Fibroblast of pulmonary artery (primary cell): ENCODE measurements at places on chromosomes 1 and 21.

- no peak for DNase-seq
Measured at GRCh38 chr21:34688715-34689114, 19.9 kb downstream of the CLIC6 start.

DNA sequence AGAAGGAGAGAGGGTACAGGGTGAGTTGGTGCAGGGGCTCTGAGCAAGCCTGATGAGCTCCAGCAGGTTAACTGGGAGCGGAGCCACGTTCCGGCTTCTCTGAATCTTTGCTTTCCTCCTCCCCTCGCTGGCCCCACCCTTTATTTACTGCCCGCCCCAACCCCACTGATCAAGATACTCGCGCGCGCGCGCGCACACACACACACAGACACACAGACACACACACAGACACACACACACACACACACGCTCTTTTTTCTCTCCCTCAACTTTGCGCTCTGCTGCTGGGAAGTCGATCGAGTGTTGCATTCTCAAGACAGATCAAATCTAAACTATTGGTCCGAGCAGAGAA lies at the start of gene GRIK1:
Gene GRIK1, minus strand, starts transcription at position 73 of the 352 bp plus-strand sequence.
- DNase-seq: peak; percentile 1

DNA sequence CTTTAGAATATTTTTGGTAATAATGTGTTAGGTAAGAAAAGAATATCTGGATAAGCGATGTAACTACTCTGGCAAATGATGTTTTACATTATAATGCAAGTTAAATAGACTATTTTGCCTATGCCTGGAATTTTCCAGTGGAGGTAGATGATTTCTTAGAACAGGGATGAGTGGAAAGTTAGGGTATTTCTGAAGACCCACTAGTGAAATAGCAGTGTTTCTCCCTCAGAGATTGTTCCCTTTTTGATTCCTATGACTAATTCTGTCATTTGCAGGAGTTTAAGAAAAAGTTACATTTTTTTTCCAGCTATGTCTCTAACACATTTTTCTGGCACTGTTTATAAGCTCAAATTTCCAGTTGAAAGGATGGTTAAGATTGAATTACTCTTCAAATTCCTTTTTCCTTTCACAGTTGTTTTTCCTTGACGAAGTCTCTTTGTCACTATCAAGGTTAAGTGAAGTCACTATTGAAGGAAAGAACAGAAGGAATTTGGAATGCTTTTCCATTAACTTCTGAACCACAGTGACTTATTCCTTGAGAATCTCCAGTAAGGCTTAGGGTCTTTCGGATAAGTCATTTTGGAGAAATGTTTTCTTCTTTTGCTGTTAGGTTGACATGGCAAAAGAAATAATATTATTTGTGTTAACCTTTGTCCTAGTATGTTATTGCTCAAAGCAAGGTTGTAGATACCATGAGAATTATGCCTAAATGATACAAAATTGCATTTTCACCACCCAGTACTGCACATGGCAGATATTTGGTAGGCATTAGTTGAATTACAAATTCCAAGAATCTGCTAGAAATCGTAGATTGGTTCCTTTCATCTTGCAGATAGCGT lies 42.9 kb upstream of the ZNF326 start:
- DNase-seq: peak; percentile 48

- no peak for DNase-seq
Measured at GRCh38 chr1:246790364-246790763, 66.2 kb downstream of the SCCPDH start.

GRCh38 chr1:167928457-167928852 lies 8.0 kb upstream of the DCAF6 start:
- DNase-seq: no peak

- DNase-seq: no peak
Measured at GRCh38 chr1:167109125-167109524, 15.2 kb downstream of the STYXL2 start.

GRCh38 chr1:173341307-173341706 lies 134.2 kb upstream of the TNFSF4 start:
- DNase-seq: peak; percentile 61

- DNase-seq: no peak
Measured at GRCh38 chr21:29295066-29295650, 3.6 kb upstream of the BACH1 start.

DNA sequence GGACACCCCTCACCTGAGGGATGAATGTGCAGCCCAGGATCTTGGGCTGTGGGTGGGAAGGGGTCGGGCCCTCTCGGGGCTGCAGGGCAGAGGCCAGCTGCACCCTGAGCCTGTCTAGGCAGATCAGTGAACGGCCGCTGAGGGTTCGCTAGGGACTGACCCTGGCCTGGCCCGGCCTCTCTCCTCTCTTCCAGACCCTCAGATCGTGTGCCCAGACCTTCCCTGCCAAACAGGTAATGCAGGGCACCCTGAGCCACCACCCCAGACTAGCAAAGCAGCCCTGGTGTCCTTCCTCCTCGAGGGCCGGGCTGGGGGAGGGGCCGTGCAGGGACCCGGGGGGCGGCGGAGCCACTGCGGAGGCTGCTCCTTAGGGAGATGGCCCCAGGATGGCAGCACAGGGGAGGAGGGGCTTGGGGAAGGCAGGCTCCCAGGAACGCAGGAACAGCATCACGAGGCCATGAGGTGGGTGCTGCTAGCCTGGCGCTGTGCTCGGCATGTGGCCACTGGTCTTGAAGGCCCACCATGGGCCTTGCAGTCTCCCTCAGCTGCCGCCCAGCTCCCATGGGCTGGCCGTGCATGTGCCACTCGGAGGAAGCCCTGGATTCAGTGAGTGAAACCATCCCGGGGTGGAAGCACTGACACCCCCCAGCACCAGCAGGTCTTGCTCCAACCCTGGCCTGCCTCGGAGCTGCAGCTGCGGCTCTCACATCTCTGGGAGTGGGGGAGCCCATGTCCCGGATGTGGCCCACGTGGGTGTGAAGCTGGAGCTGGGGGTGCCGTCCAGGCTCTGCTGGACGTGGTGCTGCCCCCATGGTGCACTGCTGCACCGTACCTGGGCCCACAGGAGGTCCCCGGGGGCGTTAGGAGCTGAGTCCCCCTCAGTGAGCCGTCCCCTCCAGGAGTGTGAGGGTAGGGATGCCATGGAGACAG lies 28.7 kb downstream of the COL6A2 start:
- no peak for DNase-seq

DNA sequence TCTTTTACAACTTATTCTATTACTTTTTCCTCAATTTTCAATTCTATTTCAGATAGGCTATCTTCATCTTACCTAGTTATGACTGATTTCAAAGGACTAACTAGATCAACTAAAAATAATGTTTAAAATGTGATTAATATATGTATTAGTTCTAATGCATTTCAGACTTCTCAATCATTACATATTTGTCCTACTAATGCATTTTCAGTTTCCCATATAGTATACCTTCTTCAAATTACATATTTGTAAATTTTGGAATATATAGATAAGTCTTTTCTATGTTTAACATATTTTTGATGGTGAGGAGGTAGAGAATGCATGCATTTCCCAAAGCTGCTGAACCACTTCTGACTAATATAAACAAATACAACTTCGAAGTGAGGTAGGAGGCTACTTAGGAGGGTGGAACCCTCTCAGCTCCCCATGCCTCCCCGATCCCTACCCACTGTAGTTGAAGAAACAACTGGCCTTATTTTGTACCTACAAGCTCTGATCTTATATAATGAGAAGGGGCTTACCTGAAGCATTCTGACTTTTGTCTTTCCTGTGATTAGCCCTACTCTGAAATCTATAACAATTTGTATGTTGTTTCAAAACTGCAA lies 1.7 kb downstream of the TRMT1L start:
- no peak for DNase-seq

DNA sequence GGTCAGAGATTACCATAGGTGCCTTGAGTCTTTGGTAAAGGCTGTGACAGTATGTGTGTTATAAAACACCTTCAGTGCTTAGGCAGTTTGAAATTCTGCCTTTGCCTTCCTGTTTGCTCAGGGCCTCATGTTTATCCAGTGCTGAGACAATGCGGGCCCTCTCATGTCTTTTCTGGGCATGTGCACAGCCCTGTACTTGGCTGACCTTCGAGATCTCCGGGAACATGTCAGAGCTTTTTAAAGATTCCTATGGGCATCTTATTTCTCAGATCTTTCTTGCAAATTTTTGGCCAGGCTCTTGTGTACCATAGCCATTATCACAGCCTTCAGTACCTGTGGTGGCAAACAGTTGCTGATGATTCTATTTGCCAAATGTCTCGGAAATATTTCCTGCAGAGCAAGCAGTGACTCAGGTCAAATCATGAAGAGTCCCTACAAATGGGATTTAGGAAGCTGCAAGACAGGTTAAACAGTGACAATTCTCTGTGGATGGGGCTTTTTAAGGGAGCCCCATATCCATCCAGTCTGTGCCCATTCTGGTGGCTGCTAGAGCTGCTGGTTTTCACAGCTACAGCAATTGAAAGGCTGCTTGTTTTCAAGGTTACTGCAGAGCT lies 42.1 kb downstream of the HOOK1 start:
- DNase-seq: no peak

DNA sequence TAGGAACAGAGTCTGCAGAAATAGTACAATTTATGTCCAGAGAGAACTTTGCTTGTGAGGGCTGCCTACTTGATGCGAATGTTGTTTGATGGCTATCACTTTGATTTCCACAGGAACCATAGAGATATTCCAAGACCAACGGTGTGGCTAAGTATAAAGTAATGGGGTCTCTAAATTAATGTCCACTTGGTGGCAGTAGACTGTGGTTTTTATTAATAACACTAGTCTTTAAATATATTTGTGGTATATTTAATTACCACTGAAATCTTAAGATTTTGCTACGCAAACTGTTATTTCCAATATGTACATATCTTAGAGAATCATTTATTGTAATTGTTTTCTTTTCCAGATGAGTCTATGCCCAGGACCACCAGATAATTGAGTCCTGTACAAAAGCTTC lies 647.9 kb downstream of the PLA2G4A start:
- DNase-seq: peak; percentile 42

DNA sequence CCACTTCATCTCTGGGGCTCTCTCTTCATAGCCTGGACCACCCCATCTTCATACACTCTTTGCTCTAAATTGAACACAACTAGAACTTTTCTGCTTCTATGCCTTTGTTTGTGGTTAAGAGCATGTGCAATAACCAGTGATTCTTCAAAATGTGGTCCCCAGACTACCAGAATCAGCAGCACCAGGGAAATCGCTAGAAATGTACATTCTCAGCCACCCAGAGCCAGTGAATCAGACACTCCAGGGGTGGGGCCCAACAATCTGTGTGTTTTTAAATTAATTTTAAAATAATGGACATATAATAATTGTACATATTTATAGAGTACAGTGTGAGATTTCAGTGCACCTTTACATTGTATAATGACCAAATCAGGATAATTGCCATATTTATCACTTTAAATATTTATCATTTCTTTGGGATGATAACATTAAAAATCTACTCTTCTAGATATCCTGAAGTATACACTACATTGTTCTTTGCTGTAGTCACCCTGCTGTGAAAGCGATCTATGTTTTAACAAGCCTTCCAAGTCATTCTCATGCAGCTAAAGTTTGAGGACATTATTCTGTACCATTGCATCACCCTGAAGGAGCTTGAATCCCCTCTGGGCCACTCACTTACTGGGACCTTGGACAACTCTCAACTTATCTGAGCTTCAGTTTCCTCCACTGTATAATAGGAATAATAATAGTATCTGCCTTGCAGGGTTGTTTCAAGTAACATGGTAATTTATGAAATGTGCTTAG lies 10.8 kb downstream of the GRHL3 start:
- DNase-seq: peak; percentile 24

DNA sequence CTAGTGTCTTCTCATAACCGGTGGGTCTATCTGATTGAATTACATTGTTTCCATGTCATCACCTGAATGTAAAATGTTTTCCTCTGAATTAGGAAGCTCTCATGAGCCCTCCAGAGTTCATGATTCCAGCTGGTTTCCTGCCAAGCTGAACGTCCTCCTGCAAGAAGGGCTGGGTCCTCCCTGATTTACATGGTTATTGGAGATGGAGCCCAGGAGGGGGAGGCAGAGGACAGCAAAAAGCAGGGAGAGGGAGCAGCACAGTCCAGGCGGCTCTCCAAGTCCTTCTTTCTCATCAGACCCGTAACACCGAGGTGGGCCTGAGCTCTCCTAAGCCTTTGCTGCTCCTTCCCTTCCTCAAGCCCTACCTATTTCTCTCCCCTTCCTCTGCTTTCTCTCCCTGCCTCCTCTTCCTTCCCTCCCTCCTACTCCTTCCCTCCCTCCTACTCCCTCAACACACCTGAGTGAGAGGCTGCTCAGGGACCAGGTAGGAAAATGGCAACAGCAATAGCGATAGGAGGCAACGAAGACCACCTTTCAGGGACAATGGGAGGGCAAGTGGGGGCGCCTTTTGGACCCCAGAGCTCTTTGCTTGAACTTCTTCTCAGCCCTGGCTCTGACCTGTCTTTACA lies 265.9 kb downstream of the PRDM2 start:
- DNase-seq: peak; percentile 64

DNA sequence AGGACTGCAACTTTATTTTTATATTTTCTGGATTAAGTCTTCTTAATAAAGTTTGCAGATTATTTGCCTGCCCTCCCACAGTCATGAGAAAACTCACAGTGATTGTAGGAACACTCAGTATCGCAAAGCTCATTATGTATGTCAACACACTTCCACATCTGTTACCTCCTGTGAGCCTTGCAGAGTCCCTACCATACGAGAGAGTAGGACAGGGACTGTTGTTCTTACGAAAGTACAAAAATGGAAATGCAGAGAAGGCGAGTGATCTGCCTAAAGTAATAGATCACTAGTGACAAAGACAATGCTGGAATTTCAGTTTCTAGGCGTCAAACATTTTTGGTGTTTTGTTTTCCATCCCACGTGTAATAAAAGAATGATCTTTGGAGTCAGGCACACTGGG lies 131.7 kb downstream of the SYT2 start:
- DNase-seq: peak; percentile 25

GRCh38 chr1:226660410-226661182 lies 78.5 kb downstream of the ITPKB start:
- DNase-seq: peak; percentile 36

DNA sequence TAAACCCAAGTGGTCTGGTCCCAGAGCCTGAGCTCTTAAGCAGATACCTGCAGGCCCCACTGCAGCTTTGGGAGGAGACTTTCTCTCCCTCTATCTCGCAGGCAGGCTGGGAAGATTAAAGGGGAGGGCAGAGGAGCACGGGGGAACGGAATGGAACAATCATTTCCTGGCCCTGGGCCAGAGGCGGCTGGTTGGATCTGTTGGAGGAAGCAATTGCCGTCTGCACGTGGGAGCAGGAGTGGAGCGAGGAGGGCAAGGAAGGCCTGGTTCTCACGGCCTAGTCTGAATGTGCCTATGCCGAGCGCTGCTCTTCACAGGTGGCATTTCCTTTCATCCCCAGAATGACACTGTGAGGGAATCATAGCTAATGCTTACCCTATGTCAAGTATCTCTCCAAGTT lies 23.7 kb downstream of the NKAIN1 start:
- DNase-seq: peak; percentile 70

- DNase-seq: peak; percentile 64
Measured at GRCh38 chr1:115198938-115199337, 109.6 kb upstream of the TSPAN2 start.

GRCh38 chr21:41671859-41672542 lies 94.9 kb downstream of the RIPK4 start:
- no peak for DNase-seq
